ENCODE measurements at places on chromosomes 3 and 15.

- DNase-seq, result no peak
Measured at GRCh38 chr15:69555080-69555479, 102.5 kb downstream of the RPLP1 start.

GRCh38 chr3:44883999-44884431 lies 9.6 kb downstream of the TGM4 start:
- no peak for DNase-seq

DNA sequence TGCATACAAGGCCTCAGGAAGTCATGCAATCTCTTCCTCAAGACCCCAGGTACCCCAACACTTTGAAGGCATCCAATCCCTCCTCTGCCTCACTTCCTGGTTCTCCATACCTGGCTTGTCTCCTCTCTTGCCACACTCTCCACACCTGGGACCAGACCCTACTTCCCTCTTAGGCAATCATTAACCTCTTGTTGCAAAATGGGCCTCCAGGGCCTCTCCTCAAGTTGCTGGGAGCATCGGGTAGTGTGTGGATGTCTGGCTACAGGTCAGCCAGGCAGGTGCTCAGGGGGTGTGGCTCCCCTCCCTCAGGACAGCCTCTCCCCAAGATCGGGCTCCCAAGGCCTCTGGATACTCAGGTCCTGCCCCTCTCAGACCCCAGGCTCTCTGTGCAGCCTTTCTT lies 8.6 kb downstream of the PLA2G4E start:
- DNase-seq, result no peak

GRCh38 chr3:124352149-124352539 lies 360.2 kb upstream of the ROPN1 start:
- DNase-seq, result no peak

GRCh38 chr15:38670128-38671005 lies 105.8 kb upstream of the RASGRP1 start:
- DNase-seq, result no peak

DNA sequence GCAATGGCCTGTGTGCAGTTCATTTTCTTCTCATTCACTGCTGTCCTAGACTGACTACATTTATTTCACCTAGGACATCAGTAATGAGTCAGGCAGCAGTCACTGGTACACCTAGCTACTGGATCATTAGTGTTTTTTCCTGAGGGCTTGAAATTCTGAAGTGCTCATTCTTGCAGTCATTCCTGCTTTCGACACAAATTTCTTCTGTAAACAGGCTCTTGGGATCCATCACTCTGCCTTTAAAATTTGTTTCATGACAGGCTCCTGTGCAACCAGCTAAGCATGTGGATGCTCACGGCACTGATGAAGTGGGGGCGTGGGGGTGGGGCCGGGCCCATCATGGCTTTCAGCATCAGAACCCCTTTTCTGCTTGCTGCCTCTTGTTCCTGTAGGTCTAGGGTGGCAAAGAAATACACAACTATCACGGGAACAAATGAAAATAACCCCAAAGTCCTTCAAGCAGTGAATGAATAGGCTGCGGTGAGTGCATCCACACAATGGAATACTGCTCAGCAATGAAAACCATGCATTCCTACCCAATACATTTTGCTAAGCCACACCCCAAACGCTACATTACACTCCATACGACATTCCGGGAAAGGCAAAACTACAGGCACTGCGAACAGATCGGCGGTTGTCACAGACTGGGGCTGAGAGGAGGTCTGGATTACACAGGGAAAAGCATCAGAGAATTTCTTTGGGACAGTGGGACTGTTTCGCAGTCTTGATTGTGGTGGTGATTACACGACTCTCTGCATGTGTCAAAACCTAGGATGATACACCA lies 9.3 kb upstream of the MELTF start:
- no peak for DNase-seq

- DNase-seq, result no peak
Measured at GRCh38 chr15:98935736-98936135, 71.9 kb downstream of the PGPEP1L start.
